Fibroblast of skin of left quadriceps (primary cell): ENCODE measurements at places on chromosomes 11 and 22.
A peak's percentile ranks its signal among the peaks of the same experiment; 100 is the strongest.

- DNase-seq, result no peak
These were observed 166.9 kb downstream of the NAV2 start for GRCh38 chr11:19879307-19880087.

DNA sequence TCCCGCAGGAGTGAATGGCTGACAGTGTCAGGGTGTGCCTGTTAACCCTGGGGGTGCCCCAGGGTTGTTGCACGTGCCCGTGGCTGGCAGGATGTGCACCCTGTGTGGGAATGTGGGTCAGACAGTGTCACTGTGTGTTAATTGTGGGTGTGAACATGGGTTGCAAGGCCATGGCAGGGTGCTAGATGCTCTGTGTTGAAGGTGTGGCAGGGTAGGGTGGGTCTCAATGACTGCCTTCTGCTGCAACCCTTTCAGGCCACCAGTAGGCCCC is 8.3 kb downstream of the RIN1 start:
- DNase-seq, result no peak

GRCh38 chr22:47594836-47595521 is 832.5 kb downstream of the TBC1D22A start:
- DNase-seq, result no peak

DNA sequence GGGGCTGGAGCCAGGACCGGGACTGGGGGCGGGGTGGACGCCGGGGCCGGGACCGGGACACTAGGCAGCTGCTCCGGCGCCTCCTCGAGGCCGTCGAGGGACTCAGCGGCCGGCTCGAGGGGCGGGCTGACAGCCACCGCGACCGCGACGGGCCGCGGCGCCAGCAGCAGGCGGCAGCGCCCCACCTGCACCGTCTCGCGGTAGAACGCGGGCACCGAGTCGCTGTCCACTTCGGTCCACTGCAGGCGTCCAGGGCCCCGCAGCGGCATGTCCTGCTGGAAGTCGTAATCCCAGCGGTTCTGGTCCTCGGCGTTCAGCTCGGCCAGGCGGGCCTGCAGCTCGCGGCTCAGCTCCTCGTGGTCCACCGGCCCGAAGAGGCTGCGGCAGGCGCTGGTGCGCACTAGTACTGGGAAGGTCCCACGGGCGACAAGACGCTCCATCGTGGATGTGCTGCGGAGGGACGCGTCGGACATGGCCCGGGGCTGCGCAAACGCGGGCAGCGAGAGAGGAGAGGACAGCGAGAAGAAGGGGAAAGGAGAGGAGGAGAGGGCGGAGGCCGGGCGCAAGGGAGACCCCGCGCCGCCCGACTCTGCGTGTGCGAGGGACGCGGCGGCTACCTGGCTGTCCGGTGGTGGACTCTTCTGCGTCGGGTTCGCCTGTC is 428 bp downstream of the CDKN1C start:
- DNase-seq, result no peak

- no peak for DNase-seq
These were observed 80.5 kb upstream of the ADSL start for GRCh38 chr22:40265783-40266182.

DNA sequence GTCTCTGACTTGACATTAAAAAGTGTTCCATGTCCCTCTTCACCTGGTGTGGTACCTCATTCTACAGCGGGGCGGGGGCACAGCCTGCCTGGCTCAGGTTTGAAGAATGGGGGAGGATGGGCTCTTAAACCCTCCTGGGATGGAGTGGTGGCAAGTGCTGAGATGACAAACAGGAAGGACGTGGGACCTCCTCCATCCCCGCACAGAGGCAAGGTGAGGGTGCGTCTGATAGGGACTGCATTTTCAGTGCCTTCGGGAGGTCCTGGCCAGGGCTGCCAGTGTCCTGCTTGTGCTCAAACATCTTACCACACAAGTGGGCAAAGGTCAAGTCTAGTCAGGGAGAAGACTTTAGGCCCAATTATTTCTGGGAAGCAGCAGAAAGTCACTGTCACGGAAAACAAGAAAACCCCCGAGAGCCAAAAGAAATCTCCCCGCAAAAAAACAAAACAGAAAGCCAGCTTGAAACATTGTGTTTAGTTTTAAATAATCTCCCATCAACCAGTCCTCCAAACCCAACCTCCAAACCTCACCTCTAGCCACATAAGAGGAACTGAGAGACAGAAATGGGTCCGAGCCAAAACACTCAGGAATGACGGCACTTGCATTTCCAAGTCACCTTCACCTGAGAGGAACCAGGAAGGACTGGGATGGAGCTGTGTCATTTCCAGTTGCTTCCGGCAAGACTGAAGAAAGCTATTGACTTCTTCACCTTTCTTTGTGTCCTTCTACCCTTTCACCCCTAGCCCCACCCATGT is 966.5 kb downstream of the NTM start:
- DNase-seq, result no peak

GRCh38 chr11:56849250-56849649 is 100.8 kb upstream of the OR9G4 start:
- DNase-seq, result no peak

- DNase-seq, result no peak
These were observed 43.8 kb downstream of the MAP6 start for GRCh38 chr11:75625021-75625420.

- DNase-seq, result no peak
These were observed 2.7 kb downstream of the CHRM4 start for GRCh38 chr11:46388619-46389449.

GRCh38 chr11:115170133-115170815 is 333.9 kb downstream of the CADM1 start:
- DNase-seq, result no peak

DNA sequence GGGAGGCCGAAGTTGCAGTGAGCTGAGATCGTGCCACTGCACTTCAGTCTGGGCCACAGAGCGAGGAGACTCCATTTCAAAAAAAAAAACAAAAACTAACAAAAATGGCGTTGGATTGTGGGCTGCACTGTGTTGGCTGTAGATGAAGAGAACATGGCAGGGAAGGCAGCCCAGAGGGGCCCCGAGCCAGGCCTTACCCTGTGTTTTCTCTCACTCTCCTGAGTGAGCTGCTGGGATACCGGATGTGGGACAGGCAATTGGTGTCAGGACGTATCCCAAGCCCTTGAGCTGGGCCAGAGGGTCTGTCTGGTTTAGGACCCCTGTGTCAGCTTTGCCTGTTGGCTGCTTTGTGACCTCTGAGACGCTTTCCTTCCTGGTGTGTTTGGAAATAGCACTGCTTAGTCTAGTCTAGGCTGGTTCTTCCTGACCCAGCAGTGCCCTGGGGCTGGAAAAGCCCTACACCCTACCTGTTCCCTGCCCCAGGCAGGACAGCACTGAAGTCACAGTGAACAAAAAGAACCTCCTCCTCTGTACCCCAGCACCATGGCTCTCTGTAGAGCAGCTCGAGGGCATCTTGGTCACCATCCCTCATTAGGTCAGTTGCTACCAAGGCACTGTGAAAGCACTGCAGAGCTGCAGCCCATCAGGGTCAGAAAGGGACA is 17.8 kb downstream of the CHADL start:
- no peak for DNase-seq

DNA sequence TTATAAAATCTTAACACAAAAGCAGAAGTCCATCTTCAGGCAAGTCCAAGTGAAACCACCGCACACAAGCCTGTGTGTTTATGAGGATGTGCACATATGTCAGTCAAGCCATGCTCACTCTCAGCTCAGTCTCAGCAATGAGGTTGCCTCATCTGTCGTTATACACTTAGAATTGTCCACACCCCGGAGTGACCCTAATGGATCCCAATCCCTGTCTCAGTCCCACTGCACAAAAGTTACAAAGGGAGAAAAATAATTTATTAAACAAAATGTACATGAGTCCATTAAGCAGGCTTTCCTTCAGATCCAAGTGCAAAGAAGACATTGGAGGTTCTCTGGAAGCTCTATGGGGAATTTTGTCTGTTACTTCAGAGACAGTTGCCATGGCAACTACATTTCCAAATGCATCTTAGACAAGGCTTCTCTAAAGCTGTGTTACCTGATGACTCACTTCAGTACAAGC is 24.4 kb downstream of the OR8B12 start:
- no peak for DNase-seq

- DNase-seq, result no peak
These were observed 118.3 kb upstream of the CD82 start for GRCh38 chr11:44446996-44447771.

GRCh38 chr22:26903030-26903856 is 245.9 kb downstream of the MIAT start:
- no peak for DNase-seq

- DNase-seq, result no peak
These were observed 11.3 kb downstream of the C11orf24 start for GRCh38 chr11:68260484-68260883.

DNA sequence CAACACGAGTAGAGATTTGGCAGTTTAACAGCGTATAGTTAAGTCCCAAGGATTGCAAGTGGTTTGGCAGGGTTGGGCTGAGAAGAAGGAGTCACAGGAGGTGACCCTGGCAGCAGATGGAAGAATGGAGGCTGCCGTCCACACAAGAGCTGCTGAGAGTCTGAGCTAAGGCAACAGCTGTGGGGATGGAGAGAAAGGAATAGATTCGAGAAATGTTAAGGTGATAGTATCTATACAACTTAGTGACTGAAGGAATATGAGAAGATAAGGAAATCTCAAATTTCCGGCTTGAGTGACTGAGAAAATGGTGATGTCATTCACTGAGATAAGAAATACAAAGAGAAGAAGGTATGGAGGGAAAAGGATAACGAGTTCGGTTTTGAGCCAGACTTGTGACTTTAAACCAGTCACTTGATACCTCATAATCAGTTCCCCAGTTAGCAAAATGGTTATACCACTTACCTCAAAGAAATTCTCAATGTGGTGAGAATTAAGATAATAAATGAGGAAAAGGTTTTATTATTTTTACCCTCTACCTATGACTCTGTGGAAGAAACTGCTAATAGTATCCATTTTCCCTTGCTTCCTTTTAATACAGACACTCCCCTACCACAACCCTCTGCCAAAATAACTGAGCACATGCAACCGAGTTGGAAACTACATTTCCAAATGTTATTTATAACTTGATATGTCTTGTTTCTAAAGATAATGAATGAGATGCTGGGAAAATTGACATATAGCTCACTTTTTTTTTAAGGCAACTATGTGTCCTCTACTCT is 30.7 kb downstream of the FAM168A start:
- no peak for DNase-seq

- DNase-seq, result no peak
These were observed 52.5 kb downstream of the BTG4 start for GRCh38 chr11:111459506-111460270.

- DNase-seq, result no peak
These were observed 222.9 kb upstream of the ZC3H12C start for GRCh38 chr11:109870297-109870696.

DNA sequence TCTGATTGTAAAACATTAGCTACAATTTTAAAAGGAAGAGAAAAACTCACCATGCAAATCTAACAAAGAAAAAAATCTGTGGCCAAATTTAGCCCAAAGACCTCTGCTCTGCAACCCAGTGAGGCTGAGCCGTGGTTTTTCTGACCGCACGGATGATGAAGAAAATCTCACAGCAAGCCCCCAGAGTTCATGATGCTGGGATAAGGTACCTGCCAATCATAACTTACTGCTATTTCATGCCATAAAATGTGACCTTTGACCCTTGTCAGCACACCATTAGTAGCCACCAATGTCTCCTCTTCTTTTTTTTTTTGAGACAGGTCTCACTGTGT is 11.1 kb downstream of the CERK start:
- no peak for DNase-seq

- DNase-seq, result peak; percentile 62
These were observed 706 bp downstream of the SF1 start for GRCh38 chr11:64777449-64778222.

GRCh38 chr11:9825315-9825714 is 161.4 kb downstream of the SWAP70 start:
- no peak for DNase-seq

- no peak for DNase-seq
These were observed 106.1 kb upstream of the PLET1 start for GRCh38 chr11:112366777-112367176.

DNA sequence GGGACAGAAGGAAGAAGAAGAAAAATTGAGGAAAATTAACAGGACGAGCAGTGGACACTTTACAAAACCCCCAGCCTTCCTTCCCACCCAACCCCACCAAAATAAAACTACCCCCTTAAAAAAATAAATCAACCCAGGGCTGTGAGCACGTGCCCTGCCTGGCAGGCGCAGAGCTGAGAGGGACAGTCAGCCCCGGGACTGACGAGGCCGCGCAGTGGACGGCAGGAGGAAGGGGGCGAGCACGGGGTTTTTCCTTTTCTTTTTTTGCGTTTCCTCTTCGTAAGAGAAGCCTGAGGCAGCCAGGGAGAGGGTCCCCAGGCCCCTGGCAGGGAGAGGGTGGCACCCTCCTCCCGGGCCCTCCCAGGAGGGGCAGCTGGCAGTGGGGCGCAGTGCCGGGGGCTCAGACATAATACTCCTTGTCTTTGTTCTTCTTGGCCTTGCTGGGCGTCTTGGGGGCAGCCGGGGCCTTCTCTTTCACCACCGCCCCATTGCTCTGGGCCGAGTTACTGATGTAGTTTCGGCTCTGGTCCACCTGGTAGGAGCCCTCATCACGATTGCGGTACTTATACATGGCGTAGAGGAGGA is 15.9 kb downstream of the SLC22A12 start:
- DNase-seq, result no peak

DNA sequence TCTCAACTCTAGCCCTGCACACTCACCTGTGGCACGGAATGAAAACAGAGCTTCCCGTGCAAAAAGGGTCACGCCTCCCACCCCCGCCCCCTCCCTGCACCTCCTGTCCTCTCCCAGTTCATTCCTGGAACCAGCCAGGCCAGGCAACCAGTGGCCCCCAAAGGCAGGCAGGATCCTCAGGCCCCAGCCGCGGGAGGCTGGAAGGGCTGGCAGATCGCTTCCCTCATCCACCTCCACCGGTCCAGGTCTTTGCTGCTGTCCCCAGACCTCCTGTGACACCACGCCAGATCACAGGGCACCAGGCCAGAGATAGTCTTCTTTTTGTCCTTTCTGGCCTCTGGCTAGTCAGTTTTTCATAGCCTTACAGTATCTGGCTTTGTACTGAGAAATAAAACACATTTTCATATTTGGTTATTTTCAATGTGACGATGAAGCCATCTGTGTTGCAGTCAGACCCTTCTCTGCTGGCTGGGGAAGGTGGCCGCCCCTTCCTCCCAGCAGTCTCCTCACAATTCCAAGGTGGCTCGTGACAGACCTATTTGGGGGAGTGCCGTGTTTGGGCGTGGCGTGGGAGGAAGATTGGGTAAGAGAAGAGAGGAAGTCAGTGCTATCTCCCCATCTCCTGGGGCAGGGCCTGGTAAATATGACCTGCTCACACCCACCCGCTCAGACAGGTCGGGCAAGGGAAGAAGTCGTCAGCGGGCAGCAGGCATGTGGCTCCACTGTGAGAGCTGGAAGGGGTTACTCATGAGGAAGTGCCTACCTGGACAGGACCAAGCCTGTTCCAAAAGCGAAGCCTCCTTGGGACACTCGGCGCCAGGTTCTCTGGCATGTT is 9.1 kb downstream of the SSH3 start:
- no peak for DNase-seq

GRCh38 chr11:132874638-132875037 is 657.7 kb downstream of the OPCML start:
- DNase-seq, result peak; percentile 74
